ENCODE measurements at places on chromosomes 3 and 15. TPM values are rescaled to one million over a fixed set of nuclear protein-coding genes. Genes with fewer than 3 reads are reported as not detected.

The RBP2 gene
- 0.32 TPM for polyA plus RNA-seq

The TRH gene
- 0.34 TPM for polyA plus RNA-seq

The UBP1 gene
- polyA plus RNA-seq: 47.9 TPM

The EIF4E3 gene
- 7.9 TPM for polyA plus RNA-seq

The NOX5 gene
- polyA plus RNA-seq: 0.24 TPM

The LIPC gene
- 0.49 TPM for polyA plus RNA-seq

The SI gene
- not detected for polyA plus RNA-seq

The MESP2 gene
- polyA plus RNA-seq: 0.35 TPM

The ZMYND10 gene
- polyA plus RNA-seq: 1.1 TPM

The CMTM7 gene
- polyA plus RNA-seq: 12.9 TPM

The SPESP1 gene
- 2.4 TPM for polyA plus RNA-seq

The TMCO5A gene
- polyA plus RNA-seq: not detected

The ITIH1 gene
- not detected for polyA plus RNA-seq

All from forelimb muscle (tissue), 1 donor.